ENCODE measurements at places on chromosomes 2 and 18. TPM values are rescaled to one million over a fixed set of nuclear protein-coding genes. Genes with fewer than 3 reads are reported as not detected.

- DNase-seq: no peak
These were observed 10.7 kb upstream of the NFE2L2 start for GRCh38 chr2:177275040-177275742.

DNA sequence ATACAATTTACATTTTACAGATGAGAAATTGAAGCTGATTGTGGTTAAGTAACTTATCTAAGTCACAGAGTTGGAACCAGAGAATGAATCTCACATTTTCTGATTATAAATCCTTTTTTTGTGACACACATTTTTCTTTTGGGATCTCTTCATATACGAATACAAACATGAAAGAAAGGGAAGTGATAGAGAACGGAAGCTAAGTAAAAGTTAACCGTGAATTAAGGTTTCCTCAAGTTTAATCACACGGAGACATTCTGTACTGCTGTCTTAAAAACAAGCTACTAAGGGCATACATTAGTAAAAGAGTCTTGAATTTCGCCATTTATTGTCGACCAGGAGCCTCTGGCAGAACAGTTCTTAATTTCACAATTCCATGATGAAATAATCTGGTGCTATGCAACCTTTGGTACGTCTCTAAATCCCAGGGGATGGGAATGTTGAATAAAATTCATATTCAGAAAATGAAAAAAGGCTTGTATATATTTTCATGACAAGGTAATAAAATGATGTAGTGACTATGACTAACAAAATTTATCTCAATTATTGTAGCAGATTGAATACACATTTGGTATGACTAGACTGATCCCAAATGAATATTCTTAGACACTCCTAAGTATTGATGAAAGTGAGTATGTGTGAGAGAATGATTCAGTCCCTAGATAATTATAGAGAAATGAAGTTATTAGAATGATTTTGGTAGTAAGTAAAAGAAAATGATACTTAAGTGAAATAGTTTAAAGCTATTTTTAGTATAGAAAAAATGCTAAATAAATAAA lies 40.3 kb upstream of the ZSWIM2 start:
- no peak for DNase-seq

DNA sequence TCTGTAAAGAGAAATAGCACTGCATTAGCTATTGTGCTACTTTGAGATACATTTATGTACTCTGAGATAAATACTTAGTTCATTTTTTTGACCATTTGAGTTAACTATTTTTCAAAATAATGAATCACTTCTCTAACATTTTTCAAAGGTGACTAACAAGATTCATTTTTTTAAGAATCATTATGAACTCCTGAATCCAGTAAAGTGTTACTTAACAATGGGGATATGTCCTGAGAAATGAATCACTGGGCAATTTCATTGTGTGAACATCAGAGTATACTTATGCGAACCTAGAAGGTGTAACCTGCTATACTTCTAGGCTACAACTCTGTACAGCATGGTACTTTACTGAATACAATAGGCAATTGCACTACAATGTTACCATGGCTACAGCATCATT lies 355.8 kb downstream of the ARL6IP6 start:
- DNase-seq: no peak

GRCh38 chr2:235539773-235540172 lies 45.9 kb downstream of the AGAP1 start:
- no peak for DNase-seq

GRCh38 chr18:31617031-31617717 lies 25.5 kb downstream of the TTR start:
- DNase-seq: no peak

GRCh38 chr2:38622210-38622609 lies 19.5 kb upstream of the HNRNPLL start:
- no peak for DNase-seq

DNA sequence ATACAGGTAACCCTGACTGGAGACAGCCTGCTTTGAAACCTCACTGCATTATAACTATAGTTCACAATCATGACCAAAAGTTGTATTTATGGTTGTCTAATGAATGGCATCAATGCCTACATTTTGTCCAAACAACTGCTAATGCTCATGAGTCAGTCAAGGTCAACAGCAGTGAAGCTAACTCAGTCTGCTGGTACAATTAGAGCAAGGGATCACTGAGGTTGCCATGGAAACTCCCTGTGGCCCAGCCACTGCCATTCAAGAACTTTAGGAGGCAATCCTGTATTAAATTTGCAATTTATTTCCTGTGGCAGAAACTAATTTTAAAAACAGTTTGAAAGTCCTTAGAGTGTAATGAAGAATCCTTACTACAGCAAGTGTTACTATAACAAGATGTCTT lies 185.1 kb upstream of the SMAD7 start:
- no peak for DNase-seq

GRCh38 chr2:46299365-46300263 lies 2.4 kb downstream of the EPAS1 start:
- peak; percentile 51 for DNase-seq

DNA sequence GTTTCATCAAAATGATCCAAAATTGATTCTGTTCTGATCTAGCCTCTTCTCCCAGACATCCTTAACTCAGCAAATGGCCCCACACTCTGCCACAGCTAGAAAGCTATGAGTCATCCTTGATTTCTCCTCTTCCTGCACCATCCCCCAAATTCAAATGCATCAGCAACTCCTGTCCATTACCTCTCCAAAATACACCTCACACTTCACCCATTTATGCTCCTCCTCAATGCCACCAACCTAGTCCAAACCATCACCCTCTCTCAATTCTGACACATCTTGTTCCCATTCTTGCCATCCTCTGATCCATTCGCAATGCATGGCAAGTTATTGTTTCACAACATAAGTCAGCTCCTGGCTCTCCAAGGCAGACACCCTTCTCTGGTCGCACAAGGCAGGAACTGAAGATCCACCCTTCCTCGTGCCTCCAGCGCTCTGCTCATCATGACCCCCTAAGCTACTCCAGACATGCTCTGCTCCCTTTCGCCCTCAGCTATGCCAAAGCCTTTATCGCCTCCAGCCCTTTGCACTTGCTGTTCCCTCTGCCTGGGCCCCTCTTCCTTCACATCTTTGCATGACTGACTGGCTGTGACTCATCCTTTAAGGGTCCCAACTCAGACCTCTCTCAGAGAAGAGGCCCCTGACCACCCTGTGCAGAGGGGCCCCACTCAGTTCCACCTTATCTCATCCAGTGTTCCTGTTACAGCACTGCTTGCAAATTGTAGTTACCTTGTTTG lies 83.6 kb downstream of the MREG start:
- DNase-seq: no peak

GRCh38 chr2:37636381-37637066 lies 34.9 kb downstream of the CDC42EP3 start:
- no peak for DNase-seq

- no peak for DNase-seq
These were observed 131.9 kb upstream of the EML6 start for GRCh38 chr2:54591551-54591950.

DNA sequence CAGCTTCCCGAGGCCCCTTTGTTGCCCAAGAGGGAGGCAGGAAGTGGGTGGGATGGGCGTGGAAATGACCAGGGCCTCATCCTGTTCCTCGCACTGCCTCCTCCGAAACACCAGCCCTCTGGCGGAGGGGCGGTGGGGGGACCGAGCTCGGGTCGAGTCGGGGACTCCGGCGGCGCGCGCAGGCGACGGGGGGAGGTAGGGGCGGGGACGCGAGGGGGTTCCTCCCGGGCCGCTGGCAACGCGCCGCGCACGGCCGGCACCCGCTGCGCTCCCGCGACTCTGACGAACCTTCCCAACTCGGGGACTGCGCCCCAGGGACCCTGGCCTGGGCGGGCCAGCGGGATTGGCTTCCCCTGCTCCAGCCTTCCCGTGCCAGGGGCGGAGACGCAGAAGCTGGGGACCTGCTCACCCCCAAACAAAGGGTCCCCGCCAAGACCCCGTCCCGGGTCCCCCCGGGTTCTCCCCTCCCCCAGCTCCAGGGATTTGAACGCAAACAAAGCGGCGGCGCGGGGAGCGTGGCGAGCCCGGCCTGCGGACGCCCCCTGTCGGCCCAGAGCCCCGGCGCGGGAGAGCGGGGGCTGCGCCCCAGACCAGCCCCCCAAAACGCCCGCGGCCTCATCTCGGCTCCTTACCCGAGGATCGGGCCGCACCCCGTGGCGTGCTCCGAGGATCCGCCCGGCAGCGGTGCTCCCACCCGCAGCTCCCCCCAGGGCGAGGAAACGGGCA lies 1.2 kb downstream of the SEMA4C start:
- DNase-seq: peak; percentile 83

GRCh38 chr2:108271691-108272253 lies 16.9 kb upstream of the SULT1C2 start:
- no peak for DNase-seq

- DNase-seq: no peak
These were observed 135.8 kb upstream of the FN1 start for GRCh38 chr2:215571689-215572088.

- DNase-seq: no peak
These were observed 1.1 kb downstream of the COLEC11 start for GRCh38 chr2:3595985-3596384.

DNA sequence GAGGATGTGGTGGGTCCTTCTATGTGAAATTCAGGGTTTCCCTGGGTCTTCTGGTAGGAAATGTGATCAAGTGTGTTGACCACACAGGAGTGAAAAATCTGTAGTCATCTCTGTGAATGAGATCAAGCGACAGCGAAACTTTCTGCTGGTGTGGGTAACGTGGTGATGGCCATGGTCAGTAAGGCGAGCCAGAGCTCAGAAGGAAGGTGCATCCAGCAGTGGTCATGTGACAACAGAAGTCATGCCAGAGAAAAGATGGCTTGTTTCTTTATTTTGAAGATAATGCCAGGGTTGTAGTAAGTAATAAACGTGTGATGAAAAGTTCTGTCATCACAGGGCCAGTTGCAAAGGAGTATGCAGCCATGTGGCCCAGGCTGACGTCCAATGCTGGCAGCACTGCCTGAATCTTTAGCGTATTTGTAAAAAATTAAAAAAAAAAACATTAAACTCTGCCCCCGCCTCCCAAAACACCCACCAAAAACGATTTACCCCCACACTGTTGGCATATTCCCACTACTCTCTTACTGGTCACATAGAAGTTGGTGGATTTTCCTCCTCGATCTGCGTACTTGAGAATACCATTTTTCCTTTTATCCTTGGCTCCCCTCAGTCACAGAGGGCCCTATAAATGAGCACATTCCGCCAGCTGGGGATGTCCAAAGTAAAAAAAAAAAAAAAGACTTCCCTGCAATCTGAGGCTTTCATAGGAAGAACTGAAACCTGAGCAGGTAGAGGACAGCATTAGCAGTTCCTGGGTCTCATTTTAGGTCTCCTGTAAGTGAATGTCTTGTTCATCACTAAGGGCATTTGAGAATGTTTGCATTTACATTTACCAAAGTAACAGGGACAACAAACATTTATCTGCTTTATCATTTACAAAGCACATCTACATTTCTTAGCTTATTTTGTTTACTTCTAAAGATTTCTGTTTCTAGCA lies 70.6 kb downstream of the SLC4A3 start:
- no peak for DNase-seq

GRCh38 chr2:224085246-224085645 lies 46.2 kb upstream of the SERPINE2 start:
- no peak for DNase-seq

GRCh38 chr2:9002637-9003365 lies 683 bp downstream of the MBOAT2 start:
- DNase-seq: no peak

DNA sequence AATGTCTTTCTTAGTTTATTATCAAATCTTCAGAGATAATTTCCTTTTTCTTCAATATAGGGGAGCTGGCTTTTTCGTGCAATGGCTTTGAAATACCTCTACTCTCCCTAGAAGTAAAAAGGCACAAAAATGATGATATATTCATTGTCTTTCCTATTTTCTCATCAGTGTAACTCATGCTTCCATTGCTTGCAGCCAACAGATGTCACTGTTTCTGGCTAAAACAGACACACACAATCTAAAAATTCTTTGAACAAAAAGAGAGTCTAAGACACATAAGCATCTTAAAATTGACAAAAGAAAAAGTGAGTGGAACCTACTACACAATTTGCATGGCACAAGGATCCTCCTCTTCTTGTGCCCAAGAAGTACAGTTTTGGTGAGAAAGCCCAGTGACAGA lies 448.7 kb upstream of the VRK2 start:
- no peak for DNase-seq

UPP2 gene
- not detected for total RNA-seq

FECH gene
- 24.8 TPM for total RNA-seq

GULP1 gene
- 124 TPM for total RNA-seq

TXNDC2 gene
- total RNA-seq: 0.28 TPM

SCN2A gene
- 0.46 TPM for total RNA-seq

CYP26B1 gene
- 0.22 TPM for total RNA-seq

BOK gene
- total RNA-seq: 33.9 TPM

MLPH gene
- 3.4 TPM for total RNA-seq

NRP2 gene
- 19.7 TPM for total RNA-seq

WIPF1 gene
- total RNA-seq: 5.1 TPM

Measured in H9 (cell line).